ENCODE measurements at places on chromosomes 5 and 9. TPM values are rescaled to one million over a fixed set of nuclear protein-coding genes. Genes with fewer than 3 reads are reported as not detected.

Gene NIM1K
- total RNA-seq: 0.68 TPM

Gene TTC39B
- 3.8 TPM for total RNA-seq

Gene HTR1A
- total RNA-seq: not detected

Gene NEUROG1
- total RNA-seq: not detected

Gene TMEM232
- total RNA-seq: 1.0 TPM

Gene IL13
- total RNA-seq: not detected

Gene DMRTA1
- under 0.01 TPM for total RNA-seq

Gene ORM2
- not detected for total RNA-seq

Gene OR2V1
- not detected for total RNA-seq

Gene AGXT2
- not detected for total RNA-seq

Gene ANAPC2
- total RNA-seq: 10.9 TPM

Data from cardiac ventricle fibroblast (primary cell).